ENCODE measurements at places on chromosomes 12 and 14.

GRCh38 chr14:98082833-98083232, 1189.2 kb downstream of the BCL11B start:
- DNase-seq: no peak

DNA sequence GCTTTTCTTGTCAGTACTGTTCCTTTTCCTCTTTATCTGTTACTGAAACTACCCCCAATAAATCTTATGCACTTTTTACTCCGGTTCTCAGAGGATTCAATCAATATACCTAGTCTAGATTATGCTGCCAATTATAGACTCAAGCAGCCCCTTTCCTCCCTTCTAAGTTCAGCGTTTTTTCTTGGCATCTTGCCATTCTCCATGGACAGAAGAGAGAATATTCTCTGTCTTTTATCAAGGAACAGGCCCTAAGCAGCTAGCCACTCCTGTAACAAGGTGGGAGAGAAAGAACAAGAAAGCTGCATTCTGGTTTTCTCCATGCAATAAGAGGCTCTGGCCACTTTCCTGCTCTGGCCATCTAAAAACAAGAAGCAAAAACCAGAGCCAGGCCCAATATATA, 263.0 kb upstream of the ALG10 start:
- DNase-seq: no peak

DNA sequence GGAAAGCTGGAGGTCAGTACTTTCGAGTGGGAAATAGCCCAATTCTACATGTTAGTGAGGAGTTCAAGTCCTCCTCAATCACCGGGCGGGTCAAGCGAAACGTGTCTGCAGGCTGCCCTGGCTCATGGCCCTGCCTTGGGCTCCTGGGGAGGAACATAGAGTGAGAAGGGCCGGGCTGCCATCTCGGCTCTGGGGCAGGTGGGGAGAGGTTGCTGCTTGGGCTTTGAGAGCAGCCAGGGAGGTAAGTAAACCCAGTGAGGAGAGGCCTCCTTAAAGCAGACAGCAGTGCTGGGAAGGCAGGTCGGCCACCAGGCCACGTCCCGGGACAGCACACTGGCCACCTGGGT, 32.0 kb upstream of the UBC start:
- DNase-seq: no peak

DNA sequence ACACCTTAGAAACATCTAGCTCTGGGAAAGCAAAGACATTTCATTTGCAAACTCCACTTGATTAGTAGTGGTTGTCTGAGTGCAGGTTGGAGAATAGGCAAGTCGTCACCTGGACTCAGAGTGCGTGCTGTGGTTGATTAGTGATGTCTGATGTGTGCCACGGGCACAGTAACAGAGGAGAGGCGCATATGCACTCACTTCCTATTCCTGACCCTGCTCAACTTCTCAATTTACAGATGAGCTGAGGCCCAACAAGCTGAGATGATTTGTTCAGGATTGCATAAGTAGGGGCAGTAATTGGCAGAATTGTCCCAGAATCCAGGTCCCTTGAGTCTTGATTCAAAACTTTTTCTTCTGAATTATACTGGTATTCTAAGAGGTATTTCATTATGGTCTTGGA, 44.9 kb downstream of the ADCK1 start:
- no peak for DNase-seq

DNA sequence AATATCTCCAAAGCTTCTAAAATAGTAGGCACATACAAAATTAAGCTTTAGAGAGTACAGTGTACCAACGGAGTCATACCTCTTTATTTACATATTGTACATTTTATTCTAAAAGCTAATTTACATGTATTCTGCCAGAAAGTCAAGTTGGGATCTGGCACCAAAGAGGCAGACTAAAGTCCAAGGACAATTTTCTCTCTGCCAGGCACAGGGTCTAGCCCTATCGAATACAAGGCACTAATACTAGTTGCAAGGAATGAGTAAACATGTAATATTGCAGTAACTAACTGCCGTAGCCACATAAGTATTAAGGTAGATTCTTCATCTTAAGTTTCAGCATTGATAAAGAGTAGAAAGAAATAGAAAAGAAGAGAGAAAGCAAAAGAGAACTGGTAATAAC, 93.9 kb downstream of the RPS6KA5 start:
- no peak for DNase-seq

DNA sequence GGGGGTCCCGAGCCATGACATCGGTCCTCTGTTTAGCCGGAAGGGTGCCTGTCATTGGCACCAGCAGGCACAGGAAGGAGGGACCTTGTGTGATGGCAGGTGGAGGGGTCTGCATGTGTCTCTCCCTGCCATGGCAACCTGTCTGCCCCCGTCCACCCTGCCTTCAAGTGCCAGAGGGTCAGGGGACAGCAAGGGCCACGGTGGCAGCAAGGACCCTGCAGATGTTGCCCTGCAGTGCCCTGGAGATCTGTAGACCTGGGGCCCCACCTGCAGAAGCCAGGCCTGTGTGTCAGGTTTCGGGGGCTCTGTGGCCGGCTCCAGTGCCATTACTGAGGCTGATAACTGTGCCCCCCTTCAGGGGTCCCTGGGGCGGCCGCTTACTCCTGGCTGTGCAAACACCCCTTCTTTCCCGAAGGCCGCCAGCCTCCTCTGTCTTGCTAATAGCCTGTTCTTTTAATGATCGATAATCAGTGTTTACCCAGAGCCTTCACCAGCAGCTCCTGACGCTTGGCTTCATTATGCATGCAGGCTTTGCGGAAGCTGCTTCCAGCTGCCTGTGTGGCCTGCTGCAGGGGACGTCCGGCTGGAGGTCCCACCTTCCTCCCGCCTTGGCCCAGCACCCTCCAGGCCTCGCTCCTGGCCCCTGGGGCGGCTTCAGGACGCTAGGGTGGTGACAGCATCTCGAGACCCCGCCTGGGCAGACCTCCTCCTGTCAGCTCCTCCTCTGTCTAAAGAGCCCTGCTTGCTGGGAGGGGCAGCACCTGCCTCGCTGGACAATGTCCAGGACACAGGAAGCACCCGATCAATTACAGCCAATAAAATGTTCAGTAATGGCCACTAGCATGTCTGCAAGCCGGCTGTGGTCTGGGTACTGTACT, 153.0 kb downstream of the KIF26A start:
- DNase-seq: no peak

GRCh38 chr12:33223956-33224355, 215.7 kb downstream of the SYT10 start:
- DNase-seq: no peak

GRCh38 chr14:51716610-51717009, 64.9 kb downstream of the FRMD6 start:
- DNase-seq: no peak

Measured in germinal center (tissue), 1 donor.